ENCODE measurements at places on chromosomes 11 and 22.

GRCh38 chr11:131855320-131855719, 484.9 kb downstream of the NTM start:
- no peak for DNase-seq

DNA sequence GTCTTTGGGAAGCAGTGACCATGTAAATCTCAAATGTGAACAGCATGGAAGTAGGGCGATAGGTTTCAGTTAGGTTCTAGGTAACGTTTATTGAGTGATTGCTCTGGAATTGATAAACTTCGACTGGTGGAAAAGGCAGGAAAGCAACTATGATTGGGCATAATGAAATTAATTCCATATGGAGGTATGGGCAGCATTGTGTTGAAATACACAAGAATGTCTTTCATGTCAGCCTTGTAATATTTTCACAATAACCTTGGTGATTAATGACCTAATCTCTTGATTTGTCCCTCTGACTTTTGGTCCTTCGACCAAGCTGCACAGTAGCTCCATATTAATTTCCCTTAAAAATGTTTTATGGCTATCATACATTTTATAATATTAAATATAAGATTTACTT, 2.8 kb downstream of the CEP57 start:
- DNase-seq: no peak

DNA sequence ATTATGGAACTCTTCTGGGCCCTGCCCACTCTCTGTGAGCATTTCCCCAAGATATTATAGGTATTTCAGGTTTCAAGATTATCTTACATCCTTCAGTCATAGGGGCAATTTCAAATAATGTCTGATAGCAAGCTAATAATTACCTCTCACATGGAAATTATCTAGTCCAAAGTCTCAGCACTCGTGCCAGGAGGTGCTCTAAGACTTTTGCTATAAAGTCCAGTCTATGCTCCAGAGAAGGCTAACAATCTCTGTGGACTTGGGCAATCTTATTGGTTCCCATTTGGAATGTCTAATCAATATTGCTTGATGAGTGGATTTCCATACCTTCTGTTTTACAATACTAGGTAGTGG, 5.4 kb downstream of the TREH start:
- DNase-seq: no peak

- DNase-seq: no peak
Measured at GRCh38 chr22:45731041-45731797, 59.6 kb downstream of the ATXN10 start.

GRCh38 chr11:13358596-13359270, 81.1 kb downstream of the BMAL1 start:
- DNase-seq: no peak

DNA sequence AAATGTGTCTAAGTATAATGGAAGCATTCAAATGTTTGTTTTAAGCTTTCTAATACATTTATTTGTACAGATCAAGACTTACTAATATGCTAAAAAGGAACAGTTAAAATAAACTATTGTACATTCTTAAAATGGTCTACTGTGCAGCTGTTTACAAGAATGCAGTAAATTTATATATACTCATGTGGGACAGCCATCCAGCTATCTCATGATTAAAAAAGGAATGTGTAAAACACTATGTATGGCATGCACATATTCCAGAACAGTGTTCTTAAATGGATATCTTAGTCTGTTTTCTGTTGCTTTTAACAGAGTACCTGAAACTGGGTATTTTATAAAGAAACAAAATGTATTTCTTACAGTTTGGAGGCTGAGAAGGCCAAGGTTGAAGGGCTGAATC, 30.2 kb upstream of the CSTF3 start:
- DNase-seq: no peak

DNA sequence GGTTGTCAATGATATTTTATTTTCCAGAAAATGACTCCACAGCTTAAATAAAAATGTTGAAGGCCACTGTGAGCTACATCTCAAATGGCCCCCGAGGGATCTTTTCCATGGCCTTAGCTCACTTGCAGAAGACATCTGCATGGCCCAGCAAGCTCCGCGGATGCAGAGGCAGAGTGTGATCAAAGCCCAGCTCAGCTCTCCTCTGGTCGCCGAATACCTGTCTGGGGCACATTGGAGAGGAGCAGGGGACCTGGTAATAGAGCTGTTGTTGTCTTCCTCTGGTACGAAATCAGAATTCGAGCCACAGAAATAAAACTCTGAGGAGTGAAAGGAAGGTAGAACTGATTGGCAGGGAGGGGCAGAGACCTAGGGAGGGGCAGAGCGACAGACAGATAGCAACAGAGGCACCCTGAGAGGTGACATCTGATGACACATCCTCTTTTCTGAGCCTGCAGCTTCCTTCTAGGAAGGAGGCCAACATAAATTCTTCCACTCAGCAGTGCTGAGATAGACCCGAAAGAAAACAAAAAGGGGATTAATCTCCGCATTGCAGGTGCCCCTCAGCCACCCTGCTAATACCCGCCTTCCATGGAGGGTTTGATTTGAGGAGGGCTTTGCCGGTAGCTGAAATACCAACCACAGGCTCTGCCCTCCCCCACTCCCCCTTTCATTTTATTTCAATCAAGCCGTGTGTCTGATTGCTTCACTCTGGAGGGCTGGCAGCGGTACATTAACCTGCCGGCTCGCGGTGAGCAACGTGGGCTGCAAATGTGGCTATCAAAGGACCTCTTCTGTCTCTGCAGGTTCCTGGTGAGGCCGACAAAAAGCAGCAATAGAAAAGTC, 759.4 kb downstream of the OPCML start:
- no peak for DNase-seq

DNA sequence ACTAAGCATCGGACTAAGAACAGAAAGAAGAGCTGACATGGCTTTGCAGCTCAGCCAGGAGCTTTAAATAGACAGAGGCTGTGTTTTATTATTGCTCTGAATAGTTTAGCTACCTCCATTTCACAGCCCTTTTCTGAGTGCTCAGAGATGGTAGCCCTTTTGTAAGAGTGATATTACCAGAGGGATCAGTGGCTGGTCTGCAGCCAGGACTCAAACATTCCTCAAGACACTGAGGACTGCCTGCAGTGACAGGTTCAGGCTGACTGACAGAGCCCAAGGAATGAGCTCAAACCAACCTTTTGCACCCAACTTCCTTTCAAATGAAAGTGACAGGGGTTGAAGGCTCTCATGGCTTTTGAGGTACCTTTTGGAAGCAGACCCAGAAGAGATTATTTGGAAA, 189.0 kb downstream of the DDX10 start:
- no peak for DNase-seq

GRCh38 chr11:130165601-130166456, 6.2 kb downstream of the ST14 start:
- no peak for DNase-seq

GRCh38 chr11:95341221-95341620, 110.2 kb upstream of the SESN3 start:
- DNase-seq: no peak

DNA sequence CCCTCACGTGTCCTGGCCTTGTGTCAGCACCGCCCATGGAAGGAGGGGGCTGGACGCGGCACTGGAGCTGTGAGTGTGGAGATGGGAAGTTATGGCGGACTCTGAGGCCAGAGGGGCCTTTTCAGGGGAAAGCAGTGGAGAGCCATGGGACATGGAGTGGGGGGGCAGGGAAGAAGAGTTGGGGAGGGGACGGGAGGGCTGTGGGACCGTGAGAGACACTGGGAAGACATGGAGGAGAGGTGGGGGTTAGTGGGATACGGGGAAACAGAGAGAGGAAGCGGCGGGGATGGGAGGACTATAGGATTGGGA, 58.2 kb downstream of the FBXO7 start:
- DNase-seq: no peak

- no peak for DNase-seq
Measured at GRCh38 chr11:72141066-72141465, 5.5 kb downstream of the FOLR3 start.

DNA sequence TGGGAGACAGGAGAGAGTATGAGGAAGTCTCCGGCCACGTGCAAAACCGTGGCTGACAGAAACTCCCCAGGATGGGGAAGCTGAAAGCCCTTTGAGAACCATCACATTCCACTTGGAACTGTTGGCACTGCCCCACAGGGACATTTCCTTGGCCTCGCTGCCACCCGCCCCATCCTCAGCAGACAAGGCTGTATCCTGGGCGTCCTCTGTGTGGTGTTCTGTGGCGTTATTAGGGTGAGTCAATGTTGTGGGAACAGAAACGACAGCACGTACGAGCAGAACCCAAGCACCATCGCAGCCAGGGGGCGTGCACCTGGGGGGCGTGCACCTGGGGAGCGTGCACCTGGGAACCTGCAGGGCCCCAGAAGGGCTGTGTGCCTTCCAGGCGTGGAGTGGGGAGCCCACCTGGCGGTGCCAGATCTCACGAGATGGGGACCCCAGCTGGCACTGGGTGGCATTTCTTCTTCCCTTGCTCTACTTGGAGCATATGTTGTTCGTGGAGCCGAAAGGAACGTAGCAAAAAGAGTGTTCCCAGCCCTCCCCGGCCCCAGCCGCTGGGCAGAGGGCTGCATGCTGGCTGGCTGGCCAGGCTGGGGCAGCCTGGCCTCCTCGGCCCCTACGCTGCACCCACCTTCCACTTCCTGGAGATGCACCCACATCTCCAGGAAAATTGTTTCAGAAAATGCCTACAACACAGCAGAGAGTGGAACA, 35.4 kb downstream of the NFAM1 start:
- no peak for DNase-seq

GRCh38 chr11:60840470-60841430, 1.2 kb upstream of the CCDC86 start:
- no peak for DNase-seq

DNA sequence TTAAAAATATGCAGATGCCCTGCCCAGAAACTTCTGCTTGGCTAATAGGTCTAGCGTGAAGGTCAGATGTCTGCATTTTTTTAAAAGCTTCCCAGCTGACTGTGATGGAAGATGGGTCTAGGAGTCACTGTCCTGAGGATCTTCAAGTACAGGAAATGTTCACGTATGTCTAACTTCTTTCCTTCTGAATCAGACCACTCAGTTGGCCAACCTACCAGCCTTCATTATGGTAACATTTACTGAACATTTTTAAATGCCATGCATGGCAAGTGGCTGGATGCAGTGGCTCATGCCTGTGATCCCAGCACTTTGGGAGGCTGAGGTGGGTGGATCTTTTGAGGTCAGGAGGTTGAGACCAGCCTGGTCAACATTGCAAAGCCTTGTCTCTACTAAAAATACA, 1.1 kb upstream of the PRG2 start:
- DNase-seq: no peak

DNA sequence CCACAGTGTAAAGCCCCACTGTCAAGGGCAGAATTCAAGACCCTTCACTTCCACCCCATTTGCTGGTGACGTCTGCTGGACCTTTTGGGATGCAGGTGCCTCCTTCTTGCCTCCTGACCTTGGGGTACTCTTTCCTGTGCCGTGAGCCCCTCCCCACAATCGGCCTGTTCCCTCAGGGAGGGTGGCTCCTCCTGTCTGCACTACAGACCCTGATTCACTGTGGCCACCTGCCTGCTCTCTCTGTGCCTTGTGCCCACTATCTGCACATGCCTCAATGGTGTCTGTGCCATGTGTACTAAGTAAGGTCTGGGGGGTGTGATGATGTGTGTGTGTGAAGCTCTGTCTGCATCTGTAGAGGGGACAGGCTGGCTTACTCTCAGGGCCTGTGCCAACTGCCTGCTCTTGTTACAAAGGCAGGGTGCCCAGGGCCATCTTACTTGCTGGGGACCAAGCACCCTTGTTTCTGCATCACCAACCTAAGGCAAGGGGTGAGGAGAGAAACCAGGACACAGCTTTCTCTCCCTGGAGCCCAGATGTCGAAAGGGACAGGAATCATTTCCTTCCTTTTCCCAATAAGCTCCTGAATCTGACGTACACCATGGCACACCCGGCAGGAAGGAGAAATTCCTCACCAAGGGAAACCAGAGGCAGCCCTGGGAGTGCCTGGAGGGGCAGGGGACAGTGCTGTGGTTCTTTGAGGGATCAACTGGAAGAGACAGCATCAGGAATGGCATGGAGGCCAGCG, 3.7 kb downstream of the PPM1F start:
- no peak for DNase-seq

DNA sequence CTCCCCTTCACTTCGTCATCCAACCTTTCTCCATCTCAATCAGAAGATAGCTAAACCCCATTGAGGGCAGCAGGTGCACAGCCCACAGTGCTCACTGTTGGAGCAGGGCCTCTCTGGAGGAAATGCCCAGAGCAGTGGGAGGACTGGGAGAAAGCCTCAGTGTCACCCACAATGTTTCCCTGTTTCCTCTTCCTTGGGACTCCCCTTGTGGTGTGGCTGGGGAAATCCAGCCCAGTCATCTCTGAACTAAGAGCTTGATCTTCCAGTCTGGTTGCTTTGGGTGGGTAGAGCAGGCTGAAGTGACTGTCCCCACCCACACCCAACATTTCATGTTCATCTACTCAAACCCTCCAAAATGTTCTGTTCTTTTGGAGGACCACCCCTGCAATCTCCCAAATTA, 29.8 kb upstream of the EED start:
- no peak for DNase-seq

DNA sequence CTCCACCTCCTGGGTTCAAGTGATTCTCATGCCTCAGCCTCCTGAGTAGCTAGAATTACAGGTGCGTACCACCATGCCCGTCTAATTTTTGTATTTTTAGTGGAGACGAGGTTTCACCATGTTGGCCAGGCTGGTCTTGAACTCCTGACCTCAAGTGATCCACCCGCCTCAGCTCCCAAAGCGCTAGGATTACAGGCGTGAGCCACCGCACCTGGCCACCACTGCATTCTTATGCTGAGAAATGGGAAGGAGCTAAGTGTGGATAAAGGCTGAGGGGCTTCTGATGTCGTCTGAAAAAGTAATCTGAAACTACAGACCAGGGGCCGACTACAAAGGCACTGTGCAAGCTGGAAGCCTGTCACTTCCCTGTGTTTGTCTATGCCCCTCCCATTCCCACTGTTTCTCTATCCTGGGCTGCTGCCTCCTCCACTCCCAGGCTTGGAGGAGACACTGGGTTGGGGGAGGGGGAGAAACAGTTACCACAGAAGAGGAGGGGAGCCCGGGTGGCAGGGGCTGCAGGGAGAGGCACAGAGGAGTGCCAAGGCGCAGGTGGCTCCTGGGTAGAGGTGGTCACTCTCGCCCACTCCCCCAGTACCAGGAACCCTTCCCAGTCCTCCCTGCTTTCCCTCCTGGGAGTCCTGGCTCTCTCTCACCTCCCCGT, 2.9 kb upstream of the MTA2 start:
- no peak for DNase-seq

DNA sequence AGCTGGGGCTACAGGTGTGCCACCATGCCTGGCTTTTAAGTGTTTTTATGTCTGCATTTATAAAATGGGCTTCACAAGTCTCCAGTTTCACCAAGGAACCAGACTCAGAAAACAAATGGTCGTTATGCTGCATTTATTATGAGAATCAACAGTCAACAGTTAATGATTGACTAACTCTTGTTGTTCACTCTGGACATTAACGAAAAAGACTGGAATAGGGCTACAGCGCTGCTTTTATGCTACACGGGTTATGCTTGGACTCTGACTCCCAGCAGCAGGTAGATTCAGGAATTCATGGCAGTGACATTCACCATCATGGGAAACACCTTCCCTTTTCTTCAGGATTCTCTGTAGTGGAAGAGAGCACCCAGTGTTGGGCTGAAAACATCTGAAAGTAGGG, 44.4 kb upstream of the CHKA start:
- DNase-seq: no peak

- DNase-seq: no peak
Measured at GRCh38 chr11:46006418-46007070, 84.1 kb downstream of the LARGE2 start.

All from anterior cingulate cortex (tissue), 58 donors.